Spinal cord (tissue), 10 donors: ENCODE measurements at places on chromosomes 2 and 18.

- peak; percentile 58 for DNase-seq
Measured at GRCh38 chr2:147525819-147526489, 318.9 kb upstream of the ACVR2A start.

DNA sequence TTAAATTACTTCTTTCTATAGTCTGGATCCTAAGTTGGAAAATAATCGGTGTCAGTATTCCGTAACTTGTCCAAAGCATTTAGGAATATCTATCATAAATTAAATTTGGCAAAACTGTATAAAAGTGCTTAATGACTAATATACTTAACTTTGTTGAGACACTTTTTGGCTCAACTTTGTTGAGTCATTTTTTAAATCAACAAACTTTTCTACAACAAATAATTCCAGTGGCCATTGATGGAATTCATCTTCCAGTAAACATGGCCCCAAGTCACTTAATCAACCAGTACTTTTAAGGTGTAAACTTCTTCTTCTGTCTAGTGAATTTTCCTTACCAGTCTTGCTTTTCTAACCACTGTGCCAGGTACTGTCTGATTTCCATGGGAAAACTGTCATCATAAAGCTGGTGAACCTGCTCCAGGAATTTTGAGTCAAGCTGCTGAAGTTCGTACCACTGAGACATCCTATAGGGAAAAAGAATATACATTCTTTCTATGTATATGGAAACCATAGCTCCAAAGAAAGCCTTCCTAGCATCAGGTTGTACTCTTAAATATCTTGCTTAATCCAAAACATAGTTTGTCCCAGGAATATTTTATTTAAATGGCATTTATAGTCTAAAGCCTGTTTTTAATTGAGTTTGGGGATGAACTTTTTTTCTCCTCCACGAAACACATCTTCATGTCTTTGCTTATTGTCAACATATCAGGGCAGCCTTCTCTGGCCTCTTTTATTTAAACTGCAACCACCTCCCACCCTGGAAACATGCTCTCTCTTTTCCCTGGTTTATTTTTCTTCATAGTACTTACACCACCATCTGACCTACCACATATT, 4.2 kb downstream of the STAT1 start:
- no peak for DNase-seq

- no peak for DNase-seq
Measured at GRCh38 chr2:214051585-214051984, 359.3 kb upstream of the VWC2L start.

- DNase-seq: peak; percentile 66
Measured at GRCh38 chr2:219459460-219460311, 25.0 kb downstream of the SPEG start.

GRCh38 chr2:121058852-121059558, 226.0 kb downstream of the TFCP2L1 start:
- peak; percentile 61 for DNase-seq

GRCh38 chr2:100272841-100273329, 49.4 kb downstream of the LONRF2 start:
- no peak for DNase-seq

- DNase-seq: no peak
Measured at GRCh38 chr2:238872628-238873380, 24.9 kb downstream of the TWIST2 start.

DNA sequence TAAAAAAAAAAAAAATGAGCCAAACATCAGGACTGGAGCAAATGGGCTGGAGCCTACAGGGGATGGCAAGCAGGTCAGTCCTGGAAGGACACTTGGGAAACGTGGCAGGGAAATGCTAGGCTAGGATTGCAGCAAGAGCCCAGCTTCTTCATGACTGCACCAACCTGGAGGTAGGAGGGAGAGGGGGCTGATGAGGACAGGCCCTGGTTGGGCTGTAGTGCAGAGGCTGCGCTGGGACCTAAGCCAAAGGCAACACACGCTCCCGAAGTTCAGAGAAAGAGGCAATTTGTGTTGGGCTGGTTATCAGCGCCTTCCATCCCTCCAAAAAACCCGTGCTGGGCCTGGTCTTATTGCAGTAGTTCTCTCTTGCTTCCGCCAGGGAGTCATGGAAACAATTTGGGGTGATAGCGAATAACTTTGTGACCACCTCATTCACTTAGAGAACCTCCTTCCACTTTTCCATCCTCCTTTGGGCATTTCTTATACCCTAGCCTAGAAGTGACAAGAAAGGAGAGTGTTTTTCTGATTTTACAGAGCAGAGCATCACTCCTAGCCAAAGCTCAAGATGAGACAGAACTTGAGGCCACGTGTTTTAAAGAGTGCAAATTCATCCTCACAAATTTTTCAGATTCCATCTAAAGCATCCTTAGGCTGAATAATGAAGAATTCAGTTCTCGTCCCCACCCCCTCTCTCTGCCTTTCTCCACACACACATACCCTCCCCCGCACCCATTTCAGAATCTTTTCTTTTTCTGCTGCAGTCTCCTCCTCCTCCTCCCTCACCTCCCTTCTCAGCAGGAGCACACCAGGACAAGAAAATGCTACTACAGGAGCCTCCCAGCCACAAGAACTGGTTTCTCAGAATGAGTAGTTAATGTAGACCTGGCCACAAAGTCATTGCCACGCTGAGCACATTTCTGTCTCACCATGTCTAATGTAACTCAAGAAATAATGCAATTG, 82.5 kb upstream of the STPG4 start:
- no peak for DNase-seq

DNA sequence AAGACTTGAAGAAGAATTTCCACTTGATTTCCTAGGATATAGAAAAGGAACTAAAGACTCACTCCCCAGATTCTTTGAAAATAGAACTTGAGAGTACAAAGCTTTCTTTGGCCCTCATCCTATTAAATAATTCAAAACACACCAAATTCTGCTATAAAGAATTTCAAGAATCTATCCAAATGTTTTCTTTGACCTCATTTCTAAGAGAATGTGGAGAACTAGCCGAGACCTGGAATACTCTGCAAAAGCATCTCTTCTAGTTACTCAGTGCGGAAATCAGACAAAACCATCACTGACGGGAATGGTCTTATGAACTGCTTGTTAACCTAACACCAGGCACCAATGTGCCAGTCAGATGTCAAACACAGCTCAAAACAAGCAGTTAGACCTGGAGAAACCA, 44.2 kb upstream of the ARL5A start:
- no peak for DNase-seq

- no peak for DNase-seq
Measured at GRCh38 chr18:31424383-31424988, 23.1 kb upstream of the DSG3 start.

- no peak for DNase-seq
Measured at GRCh38 chr2:188497726-188498125, 206.1 kb downstream of the GULP1 start.

- no peak for DNase-seq
Measured at GRCh38 chr18:7878265-7879211, 311.4 kb downstream of the PTPRM start.
